ENCODE measurements at places on chromosomes 13 and 19.

DNA sequence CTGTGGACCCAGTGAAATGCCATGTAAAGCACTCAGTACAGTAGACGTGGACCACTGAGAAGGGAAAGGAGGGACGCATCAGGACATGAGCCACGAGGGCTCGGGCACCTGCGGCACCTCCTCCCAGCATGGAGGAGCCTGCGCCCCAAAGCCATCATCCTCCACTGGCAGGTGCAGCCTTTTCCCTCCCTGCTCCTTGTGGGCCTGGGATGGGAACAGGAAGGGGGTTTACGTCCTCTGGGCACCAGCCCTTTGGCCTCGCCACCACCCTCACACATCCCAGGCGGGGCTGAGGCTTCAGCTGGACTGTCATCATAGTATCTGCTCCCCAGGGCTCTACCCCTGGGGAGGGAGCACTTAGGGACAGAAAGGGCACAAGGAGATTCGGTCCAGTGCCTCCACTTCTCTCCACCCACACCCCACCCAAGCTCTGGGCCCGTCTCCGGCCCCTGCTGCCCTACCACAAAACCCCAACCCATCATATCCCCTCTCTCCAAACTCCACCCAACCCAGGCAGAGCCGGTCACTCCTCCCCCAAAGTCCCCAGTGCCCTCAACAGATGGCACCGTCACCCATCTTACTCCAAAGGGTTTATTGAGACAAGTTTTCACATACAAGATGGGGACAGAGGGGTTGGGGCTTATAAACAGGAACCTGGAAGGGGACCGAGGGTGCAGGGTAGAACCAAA, 2.2 kb upstream of the PRKD2 start:
- DNase-seq = no peak

DNA sequence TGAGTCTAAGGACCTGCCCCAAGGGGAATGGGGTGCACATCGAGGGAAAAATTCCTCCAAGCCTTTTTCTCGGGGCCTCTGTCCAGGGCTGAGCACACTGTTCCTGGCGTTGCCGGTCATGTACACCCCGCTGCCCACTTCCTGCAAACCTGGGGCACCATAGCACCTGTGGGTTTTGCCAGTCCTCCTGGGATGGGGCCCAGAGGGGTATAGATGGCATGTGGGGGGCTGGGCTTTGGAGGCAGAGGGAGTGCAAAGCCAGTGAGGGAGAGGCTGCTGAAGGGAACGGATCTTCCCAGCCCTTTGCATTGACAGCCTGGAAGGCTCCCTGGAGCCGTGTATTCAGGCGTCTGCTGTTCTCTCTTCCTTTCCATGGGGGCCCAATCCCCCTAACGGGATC, 187.3 kb downstream of the ZNF536 start:
- DNase-seq = no peak

- no peak for DNase-seq
These were observed 15.6 kb downstream of the RHPN2 start for GRCh38 chr19:33048806-33049676.

DNA sequence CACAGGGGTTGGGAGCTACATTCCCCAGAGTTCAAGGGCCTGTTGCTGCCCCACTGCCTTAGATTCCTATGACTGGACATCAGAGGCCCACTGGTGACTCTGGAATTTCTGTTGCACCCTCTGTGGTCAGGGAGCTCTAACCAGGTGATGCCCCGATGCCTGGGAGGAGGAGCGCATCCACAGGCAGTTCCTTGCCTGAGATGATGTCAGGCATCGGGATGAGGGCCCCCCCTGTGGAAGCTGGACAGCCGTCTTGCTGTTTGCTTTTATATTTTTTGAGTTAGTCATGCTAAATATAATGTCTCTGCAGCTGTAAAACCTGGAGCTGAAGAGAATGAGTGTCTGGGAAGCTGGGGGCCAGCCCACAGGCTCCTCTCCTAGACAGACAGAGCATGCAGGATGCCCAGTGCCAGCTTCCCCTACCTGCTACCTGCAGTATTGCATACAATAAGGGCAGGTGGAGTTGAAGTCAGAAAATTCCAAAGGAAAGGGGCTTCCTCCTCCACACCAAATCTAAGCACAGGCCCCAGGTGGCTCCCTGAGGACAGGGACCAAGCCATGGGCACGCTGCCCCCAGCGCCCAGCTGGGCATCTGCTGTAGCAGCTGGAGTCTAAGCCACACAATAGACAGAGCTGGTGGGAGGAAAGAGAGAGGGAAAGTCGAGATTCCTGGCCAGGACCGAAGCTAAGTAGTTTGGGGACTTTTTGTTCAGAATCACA, 16.2 kb downstream of the COL4A2 start:
- DNase-seq = peak; percentile 32

GRCh38 chr19:8240274-8241229, 31.4 kb downstream of the CERS4 start:
- DNase-seq = peak; percentile 85

- peak; percentile 58 for DNase-seq
These were observed 92.8 kb upstream of the FARP1 start for GRCh38 chr13:98050041-98050466.

GRCh38 chr19:33273065-33273736, 29.1 kb downstream of the CEBPA start:
- DNase-seq = peak; percentile 66

DNA sequence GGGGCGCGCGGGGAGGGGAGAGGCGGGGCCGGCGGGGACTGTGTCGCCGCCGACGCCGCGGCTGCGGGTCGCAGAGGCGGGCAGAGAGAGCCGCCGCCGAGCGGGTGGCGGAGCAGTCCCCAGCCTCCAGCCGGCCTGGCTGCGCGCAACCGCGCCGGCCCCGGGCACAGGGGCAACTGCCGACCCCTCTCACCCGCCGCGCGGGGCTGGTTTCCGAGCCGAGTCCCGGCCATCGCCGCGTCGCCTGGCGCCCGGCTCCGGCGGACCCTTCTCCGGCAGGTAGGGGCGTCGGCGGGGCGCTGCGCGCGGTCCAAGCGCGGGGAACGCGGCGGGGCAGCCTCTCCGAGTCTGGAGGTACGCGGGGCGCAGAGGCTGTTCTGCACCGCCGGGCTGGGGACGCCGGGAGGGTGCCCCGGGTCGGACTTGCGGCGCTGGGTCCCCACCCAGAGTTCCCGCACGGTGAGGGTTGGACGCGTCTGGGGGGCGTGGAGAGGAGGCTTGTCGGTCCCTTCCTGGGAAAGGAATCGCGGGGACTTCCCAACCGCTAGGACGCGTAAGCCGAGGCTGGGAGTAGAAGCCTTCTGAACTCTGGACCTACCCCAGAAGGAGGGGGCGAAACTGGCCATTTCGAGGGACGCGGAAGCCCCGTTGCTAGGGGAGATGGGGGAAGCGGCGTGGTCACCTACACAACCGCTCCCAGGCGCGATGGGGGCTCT, 133.6 kb upstream of the MYO16 start:
- DNase-seq = no peak

DNA sequence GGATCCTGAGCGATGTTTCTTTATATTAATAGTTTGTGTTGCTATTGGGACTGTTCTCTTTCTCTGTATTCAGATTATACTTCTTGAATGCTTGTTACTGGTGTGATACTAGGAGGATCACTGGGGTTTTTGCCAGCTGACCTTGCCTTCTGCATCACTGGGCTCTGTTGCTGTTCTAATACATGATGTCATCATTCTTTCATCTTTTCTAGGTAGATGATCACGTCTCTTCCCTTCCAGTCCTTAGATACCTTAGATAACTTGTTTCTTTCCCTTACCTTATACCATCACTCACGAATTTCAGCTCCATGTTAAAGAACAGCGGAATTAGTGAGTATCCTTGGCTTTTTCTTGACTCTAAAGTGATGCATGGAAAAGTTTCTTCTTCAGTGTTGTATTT, at the start of gene OR10H3:
Gene OR10H3 (plus strand): TSS at position 264 of the 400 bp plus-strand sequence. CDS start 3,408 bp downstream, outside the sequence.
- DNase-seq = no peak

DNA sequence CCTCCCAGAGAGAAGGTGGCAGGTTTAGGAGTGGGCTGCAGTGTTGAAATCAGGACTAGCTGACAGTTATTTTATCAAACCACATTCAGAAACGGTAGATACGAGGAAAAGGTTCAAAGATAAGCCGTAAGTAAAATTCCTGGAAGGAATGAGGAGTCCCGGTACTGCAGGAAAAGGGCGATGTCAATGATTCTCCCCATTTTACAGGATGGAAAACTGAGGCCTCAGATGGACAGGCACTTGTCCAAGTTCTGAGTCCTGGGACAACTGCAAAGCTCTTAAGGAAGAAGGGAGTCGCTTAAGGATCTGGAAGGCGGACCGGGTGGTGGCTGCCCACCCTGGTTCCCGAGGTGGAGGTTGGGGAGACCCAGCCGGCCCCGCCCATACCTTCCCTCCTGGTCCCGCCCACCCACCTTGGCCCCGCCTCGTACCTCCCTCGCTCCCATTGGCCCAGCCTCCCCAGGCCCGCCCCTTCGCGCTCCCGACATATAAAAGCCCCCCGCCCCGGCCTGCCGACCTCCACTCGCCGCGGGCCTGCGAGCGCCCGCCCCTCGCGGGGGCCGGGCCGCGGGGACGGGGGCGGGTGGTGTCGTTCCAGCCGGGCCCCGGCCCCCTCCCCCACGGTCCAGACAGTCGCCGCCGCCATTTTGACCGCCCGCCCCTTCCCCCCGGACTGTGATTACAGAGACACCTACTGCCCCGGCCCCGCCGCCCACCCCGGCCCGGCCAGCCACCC, 603 bp downstream of the RFX1 start:
- peak; percentile 93 for DNase-seq

- no peak for DNase-seq
These were observed 49.7 kb upstream of the EHD2 start for GRCh38 chr19:47663435-47663910.

DNA sequence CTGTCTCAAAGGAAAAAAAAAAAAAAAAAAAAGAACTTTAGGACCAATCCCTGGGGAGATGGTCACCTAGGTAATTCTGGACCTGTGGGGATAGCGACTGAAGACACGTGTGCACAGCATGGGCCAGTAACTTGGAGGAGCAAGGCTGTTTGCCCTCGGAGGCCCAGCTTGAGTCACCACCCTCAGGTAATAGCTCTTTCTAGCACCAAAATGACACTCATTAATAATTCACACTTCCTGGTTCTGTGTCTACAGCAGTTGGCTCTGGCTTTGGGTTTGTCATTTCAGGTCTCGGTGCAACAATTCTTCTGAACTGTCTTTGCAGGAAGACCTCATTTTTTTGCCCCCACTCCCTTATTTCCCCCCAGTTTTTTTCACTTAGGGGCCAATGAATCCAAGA, 3.9 kb upstream of the ATP11A start:
- DNase-seq = no peak

DNA sequence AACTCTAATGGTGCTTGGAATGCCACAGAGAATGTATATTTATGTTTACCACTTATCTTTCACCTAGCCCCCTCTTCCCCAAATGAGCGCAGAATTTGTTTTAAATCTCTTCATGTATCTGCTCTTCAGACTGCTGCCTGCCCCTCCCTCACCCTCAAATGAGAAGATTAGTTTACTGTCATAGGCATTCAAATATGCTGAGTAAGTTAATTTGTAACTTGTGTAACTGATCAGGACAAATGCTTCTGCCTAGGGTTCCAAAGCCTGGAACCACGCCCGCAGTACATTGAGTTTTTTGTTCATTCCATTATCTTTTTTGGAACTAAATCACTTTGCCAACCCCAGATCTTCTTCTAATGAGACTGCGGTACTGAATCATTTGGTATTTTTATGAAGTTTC, 74.5 kb downstream of the ATP8A2 start:
- DNase-seq = no peak

DNA sequence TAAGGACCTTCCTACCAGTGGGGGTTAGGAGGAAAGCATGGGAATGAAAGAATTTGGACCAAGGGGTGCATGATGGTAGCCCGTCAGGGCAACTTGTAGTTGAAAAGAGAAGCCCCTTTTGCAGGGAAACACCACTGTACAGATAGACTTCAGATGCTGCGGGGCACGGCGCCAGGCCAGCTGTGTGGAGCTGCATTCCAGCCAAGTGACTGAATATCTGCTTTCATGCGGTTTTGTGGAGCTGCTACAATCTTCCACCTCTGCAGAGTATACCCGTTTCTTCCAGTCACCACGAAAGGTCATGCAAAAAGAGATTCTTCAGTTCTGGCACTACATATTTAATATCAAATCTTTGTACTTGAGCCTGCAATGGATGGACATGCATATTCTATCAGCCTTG, 104.7 kb downstream of the RGCC start:
- DNase-seq = peak; percentile 86

DNA sequence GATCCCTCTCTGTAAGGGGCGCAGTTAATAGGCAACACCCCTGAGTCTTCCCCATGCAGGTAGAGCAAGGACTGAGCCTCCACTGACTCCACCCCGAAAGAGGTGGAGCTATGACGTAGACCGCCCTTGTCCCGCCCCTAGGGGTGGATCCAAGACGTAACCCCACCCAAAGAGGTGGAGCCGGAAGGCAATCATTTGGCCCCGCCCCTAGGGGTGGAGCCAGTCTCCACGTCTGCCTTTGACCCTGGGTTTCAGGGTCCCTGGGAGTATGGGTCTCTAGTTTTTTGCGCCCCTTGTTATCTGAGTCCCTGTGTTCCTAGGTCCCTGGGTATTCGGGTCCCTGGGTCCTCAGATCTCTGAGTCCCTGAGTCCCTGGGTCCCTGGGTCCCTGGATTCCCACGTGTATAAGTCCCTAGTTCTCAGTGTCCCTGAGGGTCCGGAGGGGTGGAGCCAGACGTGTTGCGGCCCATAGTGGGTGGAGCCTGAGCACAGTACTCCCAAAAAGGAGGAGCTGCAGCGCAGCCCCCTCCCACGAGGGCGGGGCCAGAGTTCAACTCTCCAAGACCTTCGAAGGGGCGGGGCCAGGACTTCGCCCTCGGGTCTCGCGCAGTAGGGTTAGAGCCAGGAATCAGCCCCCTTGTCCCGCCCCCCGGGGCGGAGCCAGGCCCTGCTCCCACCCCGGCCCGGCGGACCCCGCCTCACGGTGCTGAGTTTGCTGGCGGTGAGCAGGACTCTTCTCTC, 5.3 kb downstream of the DENND1C start:
- no peak for DNase-seq

DNA sequence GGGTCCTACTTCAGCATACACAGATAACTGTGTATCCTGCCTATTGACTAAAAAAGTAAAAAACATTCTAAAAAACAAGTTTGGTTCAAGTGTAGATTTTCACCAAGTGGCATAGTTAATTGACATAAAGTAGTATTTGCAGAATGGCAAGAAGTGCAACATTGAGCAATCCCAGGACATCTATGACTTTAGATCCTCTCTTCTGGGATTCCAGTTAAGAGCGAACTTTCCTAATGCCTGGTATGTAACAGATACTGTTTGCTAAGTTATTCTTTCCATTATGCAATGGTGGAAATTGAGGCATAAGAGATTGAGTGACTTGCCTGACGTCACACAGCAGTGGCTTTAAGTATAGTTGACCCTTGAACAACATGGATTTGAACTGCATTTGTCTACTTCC, 96.1 kb downstream of the ZMYM2 start:
- DNase-seq = no peak

DNA sequence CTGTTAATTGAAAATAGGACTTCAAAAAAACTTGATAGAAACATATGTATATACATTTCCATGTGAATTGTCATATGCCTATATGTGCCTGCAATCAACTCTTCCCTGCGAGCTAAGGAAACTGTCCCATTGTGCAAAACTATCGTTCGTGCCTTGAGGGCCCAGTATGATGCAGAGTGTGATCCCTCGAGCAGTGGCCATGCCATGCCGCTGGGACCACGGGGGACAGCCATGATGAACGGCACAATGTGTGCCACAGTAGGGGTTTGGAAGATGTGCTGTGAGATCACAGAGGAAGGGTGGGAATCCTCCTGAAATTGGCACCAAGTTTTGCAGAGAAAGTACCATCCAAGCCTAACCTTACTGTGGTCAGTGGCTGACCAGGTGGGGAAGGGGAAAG, 118.1 kb upstream of the SOX1 start:
- DNase-seq = no peak

GRCh38 chr19:42529248-42529764, 1.0 kb upstream of the CEACAM1 start:
- DNase-seq = peak; percentile 27
